ENCODE measurements at places on chromosomes 7 and 10. TPM values are rescaled to one million over a fixed set of nuclear protein-coding genes. Genes with fewer than 3 reads are reported as not detected.
A peak's percentile ranks its signal among the peaks of the same experiment; 100 is the strongest.

COL13A1 gene
- total RNA-seq, result not detected

GRCh38 chr7:75698358-75698757 is 40.4 kb downstream of the HIP1 start:
- DNase-seq, result no peak

PRPS1L1 gene
- not detected for total RNA-seq

GRCh38 chr7:17404006-17404405 is 105.6 kb downstream of the AHR start:
- DNase-seq, result no peak

GRCh38 chr7:128361411-128362379 is at the start of gene PRRT4:
Gene PRRT4, minus strand, starts transcription at chr7:128361690.
- peak; percentile 49 for DNase-seq

DNA sequence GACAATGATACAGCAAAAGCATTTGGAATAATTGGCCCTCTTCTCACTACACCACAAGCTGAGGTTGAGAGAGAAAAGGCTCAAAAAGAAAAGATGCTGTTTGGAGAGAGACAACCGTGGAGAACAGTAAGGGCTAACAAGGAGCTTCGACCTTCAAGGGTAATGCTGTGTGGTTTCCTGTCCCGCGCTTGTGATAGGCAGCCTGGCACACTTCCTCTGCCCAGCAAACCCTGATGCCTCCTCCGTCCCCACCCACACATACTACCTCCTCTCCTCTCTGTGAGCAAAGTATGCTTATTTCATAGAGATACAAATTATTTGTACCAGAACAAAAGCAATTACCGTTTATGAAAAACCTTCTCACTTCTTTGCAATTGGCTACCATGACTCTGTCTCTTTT is 755.4 kb downstream of the KCNMA1 start:
- DNase-seq, result no peak

DNA sequence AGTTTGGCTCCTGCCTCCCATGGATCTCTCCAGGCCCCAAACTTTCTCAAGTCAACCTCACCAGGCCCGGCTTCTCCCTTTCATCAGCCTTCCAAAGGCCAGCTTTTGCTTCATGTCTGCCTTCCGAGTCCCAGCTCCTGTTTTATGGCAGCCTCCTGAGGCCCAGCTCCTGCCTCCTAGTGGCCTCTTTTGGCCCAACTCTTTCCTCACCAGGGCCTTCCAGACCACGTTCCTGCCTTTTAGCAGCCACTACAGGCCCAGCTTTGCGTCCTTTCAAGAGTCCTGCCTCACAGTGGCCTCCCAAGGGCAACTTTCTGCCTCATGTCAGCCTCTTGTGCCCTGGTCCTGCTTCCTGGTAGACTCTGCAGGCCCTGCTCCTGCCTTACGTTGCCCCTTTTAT is 15.3 kb upstream of the TMEM248 start:
- DNase-seq, result no peak

GRCh38 chr7:111931016-111931517 is 275.1 kb downstream of the DOCK4 start:
- no peak for DNase-seq

WDFY4 gene
- 3.9 TPM for total RNA-seq

DNA sequence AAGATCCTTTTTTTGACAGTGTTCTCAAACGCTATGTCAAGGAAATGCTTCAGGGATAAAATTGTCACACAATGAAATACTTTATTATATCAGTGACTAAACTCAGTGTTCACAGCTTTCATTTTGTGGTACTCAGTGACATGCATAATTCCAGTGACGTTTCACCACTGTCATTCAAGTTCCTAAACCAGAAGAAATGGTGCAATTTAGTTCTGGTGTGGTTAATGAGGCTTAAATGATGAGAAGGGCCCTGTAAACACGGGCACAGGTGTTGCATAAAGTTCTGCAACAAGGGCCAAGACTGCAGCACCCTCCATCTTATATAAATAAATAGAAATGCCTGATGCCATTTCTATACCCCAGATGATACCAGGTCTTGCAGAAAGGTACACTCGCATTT is 1247.1 kb downstream of the GATA3 start:
- DNase-seq, result no peak

DNA sequence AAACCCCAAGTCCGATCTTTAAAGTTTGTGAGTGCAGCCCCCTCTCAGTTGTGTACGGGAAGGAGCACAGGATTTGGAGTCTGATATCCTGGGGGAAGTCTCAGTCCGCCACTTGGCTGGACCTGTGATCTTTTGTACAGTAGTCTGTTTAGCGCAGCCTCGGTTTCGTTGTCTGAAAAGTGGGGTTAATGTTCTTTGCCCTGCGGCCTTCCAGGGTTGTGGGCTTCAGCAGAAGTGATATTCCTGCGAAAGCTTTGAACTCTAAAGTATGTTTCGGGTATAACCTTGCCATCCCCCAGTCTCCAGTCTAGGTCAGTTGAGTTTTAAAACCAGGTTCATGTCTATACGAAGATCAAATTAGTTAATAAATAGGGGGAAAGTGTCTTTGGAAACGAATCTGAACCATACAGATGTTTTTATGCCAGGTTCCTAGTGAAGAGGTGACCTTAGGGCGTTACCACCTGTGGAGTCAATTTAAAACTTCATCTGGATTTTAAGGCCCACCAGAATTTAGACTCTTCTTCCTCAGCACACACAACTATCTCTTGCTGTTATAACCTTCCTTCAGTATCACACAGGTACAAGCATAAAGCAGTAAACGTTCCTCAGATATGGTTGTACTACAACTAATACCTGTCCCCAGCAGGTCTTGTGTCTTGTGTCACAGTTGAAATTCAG is 904 bp downstream of the R3HCC1L start:
- DNase-seq, result no peak

DNA sequence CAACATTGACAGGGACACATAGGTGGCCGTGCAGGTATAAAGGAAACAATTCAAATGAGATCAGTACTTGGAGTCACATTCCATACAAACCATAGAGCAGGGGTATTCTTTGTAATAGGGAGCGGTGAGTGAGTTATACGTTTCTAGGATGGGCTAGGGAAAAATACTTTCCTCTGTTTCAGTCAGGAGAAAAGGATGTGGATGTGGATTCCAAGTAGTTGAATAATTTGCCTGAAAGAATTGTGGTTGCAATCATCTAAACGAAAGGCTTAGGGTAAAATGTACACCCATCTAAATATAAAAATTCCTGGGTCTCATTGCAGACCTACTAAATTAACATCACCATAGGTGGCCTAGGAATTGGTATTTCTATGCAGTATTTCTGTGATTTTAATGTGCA is 270.7 kb upstream of the IGFBP3 start:
- no peak for DNase-seq

GRCh38 chr7:26813432-26813831 is 51.0 kb downstream of the SKAP2 start:
- no peak for DNase-seq

GPR37 gene
- total RNA-seq, result not detected

DNA sequence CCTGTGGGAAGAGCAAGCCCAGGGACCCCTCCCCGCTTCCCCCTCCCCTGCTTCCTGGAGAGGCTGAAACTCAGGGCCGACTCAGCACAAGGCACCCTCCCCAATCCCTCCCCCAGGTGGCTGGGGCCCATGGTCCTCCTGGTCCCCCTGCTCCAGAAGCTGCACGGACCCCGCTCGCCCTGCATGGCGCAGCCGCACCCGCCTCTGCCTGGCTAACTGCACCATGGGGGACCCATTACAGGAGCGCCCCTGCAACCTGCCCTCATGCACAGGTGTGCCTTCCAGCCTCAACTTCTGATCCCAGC is 19.7 kb upstream of the ZNF862 start:
- no peak for DNase-seq

DNA sequence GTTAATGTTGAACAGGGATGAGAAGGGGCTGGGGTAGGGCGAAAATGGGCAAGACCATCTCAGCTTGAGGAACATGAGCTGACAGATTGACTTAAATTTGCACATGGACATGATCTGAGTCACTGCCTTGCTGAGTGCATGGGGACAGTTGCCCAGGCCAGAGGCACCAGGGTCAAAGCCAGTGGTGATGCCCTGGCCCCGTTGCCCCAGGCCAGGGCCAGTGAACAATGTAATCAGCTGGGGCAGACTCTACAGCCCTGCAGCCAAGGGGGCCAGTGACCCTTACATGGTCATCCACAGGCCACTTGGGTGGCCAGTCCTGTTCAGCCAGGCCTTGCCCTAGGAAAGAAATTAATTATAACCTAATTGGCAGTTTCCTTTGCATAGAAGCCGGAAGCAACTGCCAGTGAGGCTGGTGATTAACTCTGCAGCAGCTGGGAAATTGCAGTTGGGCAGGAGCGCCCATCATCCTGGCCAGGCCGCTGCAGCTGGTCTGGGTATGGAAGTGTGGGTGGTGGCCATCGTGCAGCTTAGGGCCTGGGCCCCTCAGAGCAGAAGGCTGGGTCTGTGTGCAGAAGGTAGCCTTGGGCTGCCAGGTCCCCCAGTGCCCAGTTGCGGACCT is 9.6 kb downstream of the RET start:
- DNase-seq, result no peak

- DNase-seq, result no peak
Measured at GRCh38 chr10:72332423-72333111, 22.2 kb downstream of the DNAJB12 start.

DNA sequence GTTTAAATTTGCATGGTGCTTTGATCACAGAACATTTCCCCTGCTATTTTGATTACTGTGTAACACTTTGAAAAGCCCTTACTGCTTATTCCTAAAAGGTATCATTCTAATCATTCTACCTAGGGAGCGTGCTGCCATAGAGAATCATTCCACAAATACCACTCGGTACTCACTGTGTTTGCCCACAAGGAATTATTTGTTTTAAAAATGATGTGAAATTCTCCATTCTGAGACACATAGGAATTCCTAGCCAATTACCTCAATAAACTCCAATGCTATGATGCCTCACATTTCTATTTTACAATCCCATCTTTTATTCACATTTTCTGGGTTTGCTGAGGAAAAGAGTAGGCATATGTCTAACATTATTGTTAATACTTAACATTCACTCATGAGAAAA is 16.2 kb upstream of the TES start:
- DNase-seq, result no peak

DNA sequence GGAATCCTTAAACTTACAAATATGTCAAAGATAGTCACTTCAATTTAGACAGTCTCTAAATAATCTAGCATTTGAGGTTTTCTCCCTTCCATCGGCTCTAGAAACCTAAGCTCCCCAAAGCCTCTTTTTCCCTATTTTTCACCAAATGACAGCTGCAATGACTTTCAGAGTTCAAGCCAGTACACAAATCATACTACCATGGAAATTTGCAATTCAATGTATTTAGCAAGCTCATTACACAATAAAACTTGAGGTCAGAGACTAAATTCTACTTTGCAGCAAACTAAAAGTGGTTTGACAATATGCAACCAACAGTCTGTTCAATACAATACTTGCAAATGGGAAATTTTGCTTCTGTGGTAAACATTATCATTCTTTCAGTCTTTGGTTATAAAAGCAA is 80.3 kb downstream of the SKIDA1 start:
- DNase-seq, result no peak

MYH16 gene
- total RNA-seq, result not detected

DNA sequence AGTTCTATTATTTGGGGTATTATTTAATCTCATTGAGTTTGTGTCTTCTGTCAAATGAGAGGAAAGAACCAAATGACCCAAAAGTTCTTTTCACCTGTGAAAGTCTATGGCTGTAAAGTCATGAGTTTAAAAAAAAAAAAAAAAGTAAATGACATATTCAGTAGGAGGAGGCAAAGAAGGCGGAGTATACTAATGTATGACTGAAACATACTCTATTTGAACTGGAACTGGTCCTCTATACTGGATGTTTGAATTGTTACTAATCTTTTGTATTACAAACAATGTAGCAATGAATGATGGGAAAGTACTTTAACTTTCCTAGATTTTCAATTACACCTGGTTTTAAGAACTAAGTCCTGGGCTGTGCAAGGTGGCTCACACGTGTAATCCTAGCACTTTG is 24.9 kb upstream of the GSAP start:
- DNase-seq, result no peak

GIMAP4 gene
- total RNA-seq, result 10.1 TPM

DNA sequence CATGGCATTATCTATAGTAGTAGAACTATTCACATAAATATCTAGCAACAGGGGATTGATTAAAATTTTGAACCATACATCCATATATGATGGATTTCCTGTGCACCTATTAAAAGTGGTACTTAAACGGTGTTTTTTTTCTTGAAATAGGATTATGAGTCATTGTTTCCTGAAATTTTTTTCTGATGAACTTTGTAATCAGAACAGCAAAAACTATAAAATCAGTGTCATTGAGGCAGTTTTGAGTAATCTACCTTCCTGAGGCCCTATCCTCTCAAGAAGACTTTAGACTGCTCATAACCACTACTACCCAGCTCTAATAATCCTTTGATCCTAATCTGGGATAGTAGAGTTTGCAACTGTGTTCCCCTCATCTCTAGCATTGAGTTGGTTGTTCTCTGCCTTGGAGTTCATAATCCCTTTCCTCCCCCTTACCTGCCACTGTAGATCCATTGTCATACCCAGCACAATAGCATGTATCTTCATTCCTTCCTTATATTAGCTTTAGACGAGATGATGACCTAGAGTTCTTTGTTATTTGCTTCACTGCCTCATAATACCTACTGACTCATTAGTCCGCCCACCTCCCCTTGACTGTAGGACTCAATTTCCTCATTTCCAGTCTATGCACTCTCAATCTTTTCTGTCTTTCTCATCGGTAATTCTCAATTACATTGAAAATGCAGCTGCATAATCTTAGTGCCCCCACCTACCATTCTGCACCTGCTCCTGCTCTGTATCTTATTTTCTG is 133.4 kb downstream of the LRRC4 start:
- DNase-seq, result no peak

DNA sequence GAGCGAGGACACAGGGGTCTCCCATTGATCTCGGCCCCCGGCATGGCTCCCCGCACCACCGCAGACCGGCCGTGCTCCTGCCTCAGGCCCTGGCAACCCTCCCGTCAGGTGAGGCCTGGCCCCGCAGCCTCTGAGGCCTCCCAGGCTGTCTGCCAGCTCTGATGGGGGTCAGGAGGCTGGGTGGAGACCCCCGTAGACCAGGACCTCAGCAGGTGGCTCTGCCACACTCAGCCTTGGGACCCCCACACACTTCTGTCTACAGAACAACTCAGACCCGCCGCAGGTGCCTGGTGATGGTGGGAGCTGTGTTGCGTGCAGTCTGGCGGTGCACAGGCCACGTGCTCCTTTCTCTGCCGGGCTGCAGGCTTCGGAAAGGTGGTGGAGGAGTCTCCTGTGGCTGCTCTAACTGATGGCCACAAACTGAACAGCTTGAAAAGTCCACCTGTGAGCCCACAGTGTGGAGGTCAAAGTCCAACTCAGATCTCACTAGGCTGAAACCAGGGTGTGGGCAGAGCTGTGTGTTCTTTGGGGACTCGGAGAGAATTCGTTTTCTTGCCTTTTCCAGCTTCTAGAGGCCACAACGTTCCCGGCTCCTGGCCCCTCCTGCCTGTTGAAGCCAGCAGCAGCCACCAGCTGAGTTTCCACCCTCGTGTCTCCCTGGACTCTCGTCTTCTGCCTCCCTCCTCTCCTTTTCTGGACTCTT is 62.5 kb downstream of the PWWP2B start:
- peak; percentile 3 for DNase-seq

Data from activated T-cell treated with anti-CD3 and anti-CD28 coated beads, Interleukin-2, amount 50 U/mL, for 4 hours (primary cell).